ENCODE measurements at places on chromosomes 3 and 15. TPM values are rescaled to one million over a fixed set of nuclear protein-coding genes. Genes with fewer than 3 reads are reported as not detected.
A peak's percentile ranks its signal among the peaks of the same experiment; 100 is the strongest.

The GPR15 gene
- total RNA-seq = not detected

The WDR93 gene
- total RNA-seq = not detected

The COLQ gene
- total RNA-seq = 33.0 TPM

The MUC20 gene
- 3.2 TPM for total RNA-seq

The PLCH1 gene
- total RNA-seq = 0.09 TPM

The CSPG5 gene
- 0.49 TPM for total RNA-seq

The GHRL gene
- 2.1 TPM for total RNA-seq

The SEMA6D gene
- 17.5 TPM for total RNA-seq

The STAG1 gene
- 19.8 TPM for total RNA-seq

DNA sequence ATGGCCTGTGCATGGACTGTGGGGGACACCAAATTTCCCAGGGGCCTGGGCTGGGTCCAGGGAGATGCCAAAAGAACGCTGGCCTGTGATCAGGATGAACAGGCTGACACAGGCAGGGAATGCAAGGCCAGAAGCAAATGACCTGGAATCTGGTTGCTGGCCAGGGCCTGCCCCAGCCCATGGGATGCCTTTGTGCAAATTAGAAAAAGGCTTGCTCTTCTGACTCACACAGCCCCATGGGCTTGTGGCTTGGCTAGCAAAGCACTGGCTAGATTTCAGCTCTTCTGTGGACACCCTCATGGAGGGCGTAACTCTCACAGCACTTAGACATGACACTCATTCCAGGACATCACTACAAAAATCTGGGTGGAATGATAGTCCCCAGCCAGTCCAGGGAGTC, 356.0 kb downstream of the SHQ1 start:
- H3K36me3 ChIP-seq = no peaks in the 10 kb centered on the region
- no peak overlapping the region for H3K27ac ChIP-seq
- peaks cover 11% of the 10 kb centered on the region for H3K4me1 ChIP-seq
- H3K27me3 ChIP-seq = no peaks in the 10 kb centered on the region

- DNase-seq = no peak
- no peak overlapping the region for H3K27ac ChIP-seq
- no peak overlapping the region for H3K4me3 ChIP-seq
- no peaks in the 10 kb centered on the region for H3K27me3 ChIP-seq
- H3K36me3 ChIP-seq = no peaks in the 10 kb centered on the region
Observed at GRCh38 chr3:87982421-87982820, 76.4 kb downstream of the CGGBP1 start.

DNA sequence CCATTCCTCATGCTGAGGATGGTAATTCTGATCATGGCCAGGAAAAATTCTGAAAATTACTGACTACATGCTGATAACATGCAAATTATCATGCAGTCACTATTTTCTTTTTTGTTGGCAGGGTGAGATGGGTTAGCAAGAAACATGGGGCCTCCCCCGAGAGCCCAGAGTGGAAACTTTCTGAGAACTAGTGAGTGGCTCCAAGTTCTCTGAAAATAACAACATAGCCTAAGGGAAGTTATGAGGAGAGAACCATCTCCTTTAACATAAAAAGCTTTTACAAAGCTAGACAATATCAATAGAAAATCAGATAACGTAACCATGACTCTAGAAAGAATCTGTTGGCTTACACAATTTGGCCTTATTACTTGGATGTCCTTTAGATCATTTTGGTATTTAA, 254.2 kb downstream of the PLOD2 start:
- no peaks in the 10 kb centered on the region for H3K27me3 ChIP-seq
- H3K27ac ChIP-seq = no peak overlapping the region
- no peak for DNase-seq
- H3K4me1 ChIP-seq = no peaks in the 10 kb centered on the region
- H3K36me3 ChIP-seq = no peaks in the 10 kb centered on the region
- H3K4me3 ChIP-seq = no peak overlapping the region

GRCh38 chr3:97872525-97873042, 50.8 kb downstream of the CRYBG3 start:
- no peak overlapping the region for H3K4me3 ChIP-seq
- H3K4me1 ChIP-seq = no peaks in the 10 kb centered on the region
- H3K27ac ChIP-seq = no peak overlapping the region
- H3K36me3 ChIP-seq = peaks cover 14% of the 10 kb centered on the region

GRCh38 chr3:70811880-70812279, 499.4 kb upstream of the MDFIC2 start:
- H3K4me1 ChIP-seq = no peaks in the 10 kb centered on the region
- no peak overlapping the region for H3K4me3 ChIP-seq
- no peak overlapping the region for H3K27ac ChIP-seq
- DNase-seq = peak; percentile 44
- H3K36me3 ChIP-seq = no peaks in the 10 kb centered on the region

GRCh38 chr3:37905987-37906674, 44.5 kb downstream of the CTDSPL start:
- no peak overlapping the region for H3K4me3 ChIP-seq
- H3K36me3 ChIP-seq = no peaks in the 10 kb centered on the region
- H3K4me1 ChIP-seq = peaks cover 70% of the 10 kb centered on the region
- peak; percentile 45 for DNase-seq
- no peaks in the 10 kb centered on the region for H3K27me3 ChIP-seq

DNA sequence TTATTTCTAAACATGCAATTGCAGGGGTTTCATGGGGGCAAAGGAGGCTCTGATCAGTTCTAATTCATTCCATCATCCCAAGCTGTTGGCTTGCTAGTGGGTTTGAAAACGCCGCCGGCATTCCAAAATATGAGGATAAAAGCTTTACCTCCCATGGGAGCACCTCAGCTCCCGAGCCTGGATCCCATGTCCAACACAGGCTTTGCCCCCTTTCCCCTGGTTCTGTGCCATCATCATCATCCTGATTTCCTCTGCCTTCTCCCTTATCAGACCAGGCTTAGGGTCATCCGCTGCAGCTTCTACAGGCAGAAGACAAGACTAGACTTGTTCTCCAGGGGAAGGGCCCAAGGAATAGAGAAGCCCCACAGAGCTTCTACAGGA, 25.4 kb downstream of the SH3BP5 start:
- H3K4me1 ChIP-seq = no peaks in the 10 kb centered on the region
- no peak for DNase-seq
- H3K27me3 ChIP-seq = no peaks in the 10 kb centered on the region
- H3K36me3 ChIP-seq = peaks cover 29% of the 10 kb centered on the region
- H3K4me3 ChIP-seq = no peak overlapping the region
- no peak overlapping the region for H3K27ac ChIP-seq

GRCh38 chr3:168312984-168313383, 217.3 kb upstream of the GOLIM4 start:
- no peak overlapping the region for H3K27ac ChIP-seq
- H3K4me3 ChIP-seq = no peak overlapping the region
- H3K27me3 ChIP-seq = no peaks in the 10 kb centered on the region
- H3K4me1 ChIP-seq = no peaks in the 10 kb centered on the region

DNA sequence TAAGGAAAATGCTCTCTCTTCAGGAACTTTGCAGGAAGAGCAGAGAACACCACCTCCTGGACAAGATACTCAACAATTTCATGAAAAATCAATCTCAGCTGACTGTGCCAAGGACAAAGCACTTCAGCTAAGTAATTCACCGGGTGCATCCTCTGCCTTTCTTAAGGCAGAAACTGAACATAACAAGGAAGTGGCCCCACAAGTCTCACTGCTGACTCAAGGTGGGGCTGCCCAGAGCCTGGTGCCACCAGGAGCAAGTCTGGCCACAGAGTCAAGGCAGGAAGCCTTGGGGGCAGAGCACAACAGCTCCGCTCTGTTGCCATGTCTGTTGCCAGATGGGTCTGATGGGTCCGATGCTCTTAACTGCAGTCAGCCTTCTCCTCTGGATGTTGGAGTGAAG, 200.5 kb downstream of the AKAP13 start:
- H3K4me3 ChIP-seq = peak overlapping the region; percentile 57
- H3K4me1 ChIP-seq = peaks cover 85% of the 10 kb centered on the region
- no peaks in the 10 kb centered on the region for H3K27me3 ChIP-seq
- H3K27ac ChIP-seq = peak overlapping the region; percentile 96
- H3K36me3 ChIP-seq = no peaks in the 10 kb centered on the region
- DNase-seq = peak; percentile 58

GRCh38 chr3:194005930-194006501, 129.9 kb upstream of the HES1 start:
- no peak overlapping the region for H3K27ac ChIP-seq
- H3K4me1 ChIP-seq = peaks cover 30% of the 10 kb centered on the region
- H3K4me3 ChIP-seq = no peak overlapping the region
- no peaks in the 10 kb centered on the region for H3K27me3 ChIP-seq
- H3K36me3 ChIP-seq = no peaks in the 10 kb centered on the region
- no peak for DNase-seq

GRCh38 chr3:50572801-50573371, 3.6 kb downstream of the HEMK1 start:
- H3K27me3 ChIP-seq = no peaks in the 10 kb centered on the region
- H3K4me1 ChIP-seq = no peaks in the 10 kb centered on the region
- DNase-seq = no peak
- peak overlapping the region; percentile 55 for H3K27ac ChIP-seq

DNA sequence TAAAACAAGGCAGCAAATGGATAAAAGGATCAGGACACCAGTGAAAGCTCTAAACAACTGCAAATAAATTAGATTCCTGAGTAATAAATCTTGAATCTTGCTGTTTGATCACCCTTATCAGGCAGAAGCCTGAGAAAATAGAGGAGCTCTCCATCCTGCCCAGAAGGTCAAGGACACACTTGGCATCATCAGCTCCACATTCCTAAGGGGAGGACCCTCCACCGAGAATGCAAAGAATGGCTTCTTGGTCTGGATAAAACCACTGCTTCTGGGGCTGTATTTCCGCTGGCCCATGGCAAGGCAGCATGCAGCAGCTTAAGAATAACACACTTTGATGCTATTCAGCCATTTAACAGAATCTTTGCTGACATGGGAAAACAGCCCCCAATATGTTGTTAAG, 108.9 kb upstream of the TSC22D2 start:
- H3K27ac ChIP-seq = no peak overlapping the region
- H3K4me3 ChIP-seq = no peak overlapping the region
- no peak for DNase-seq
- no peaks in the 10 kb centered on the region for H3K36me3 ChIP-seq

DNA sequence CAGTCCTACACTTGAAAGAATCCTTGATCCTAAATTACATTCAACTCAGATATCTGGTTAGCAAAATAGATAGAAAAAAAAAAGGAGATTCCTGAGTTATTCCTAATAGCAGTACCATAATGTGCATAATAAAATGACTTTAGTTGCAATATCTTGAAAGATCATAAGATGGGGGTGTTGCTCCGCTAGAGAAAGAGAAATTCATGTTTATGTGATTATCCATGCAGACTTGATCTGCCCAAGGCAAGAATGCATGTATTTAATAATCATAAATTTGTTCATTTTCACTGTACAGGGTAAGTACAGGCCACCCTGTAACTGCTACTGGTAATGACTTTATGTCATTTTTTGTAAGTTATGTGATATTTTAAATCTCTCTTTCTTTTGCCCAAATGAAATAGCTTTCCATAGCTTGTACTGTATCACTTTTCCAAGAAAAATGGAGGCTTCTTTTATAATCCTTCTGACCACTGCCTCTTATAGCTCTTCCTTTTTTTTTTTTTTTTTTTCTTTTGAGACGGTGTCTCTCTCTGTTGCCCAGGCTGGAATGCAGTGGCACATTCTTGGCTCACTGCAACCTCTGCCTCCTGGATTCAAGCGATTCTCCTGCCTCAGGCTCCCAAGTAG, 84.6 kb downstream of the HCN4 start:
- no peaks in the 10 kb centered on the region for H3K36me3 ChIP-seq
- DNase-seq = no peak
- no peak overlapping the region for H3K4me3 ChIP-seq
- H3K4me1 ChIP-seq = no peaks in the 10 kb centered on the region
- no peaks in the 10 kb centered on the region for H3K27me3 ChIP-seq

DNA sequence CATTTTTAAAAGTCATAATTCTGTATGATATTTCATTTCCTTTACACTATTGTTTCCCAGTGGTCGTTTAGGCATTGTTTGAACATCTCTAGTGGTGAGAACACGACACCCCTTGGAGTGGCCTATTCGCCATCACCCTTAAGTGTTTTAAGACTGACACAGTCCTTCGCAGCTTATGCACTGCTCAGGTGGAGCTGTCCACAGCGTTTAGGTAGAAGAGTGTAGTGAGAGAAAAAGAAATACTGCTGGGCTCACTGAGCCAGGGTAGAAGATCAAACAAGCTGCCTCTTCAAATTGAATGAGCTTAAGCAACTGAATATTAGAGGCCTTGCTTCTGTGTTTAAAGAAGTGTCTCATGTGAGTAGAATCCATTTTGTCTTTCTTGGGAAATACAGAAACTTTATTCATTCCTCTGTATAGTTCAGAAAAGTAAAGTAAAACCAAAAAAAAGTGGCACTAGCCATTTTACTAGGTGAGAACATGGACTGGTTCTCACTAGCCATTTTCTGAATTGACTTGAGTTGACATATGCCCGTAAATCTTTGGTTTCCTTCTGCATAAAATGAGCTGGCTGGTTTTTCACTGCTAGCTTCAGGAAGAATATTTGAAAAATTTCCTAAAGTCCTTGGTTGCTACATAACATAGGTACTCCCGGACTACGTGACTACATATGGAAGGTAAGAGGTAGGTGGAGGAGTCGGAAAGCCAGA, 155.9 kb downstream of the P3H2 start:
- H3K4me3 ChIP-seq = no peak overlapping the region
- no peaks in the 10 kb centered on the region for H3K27me3 ChIP-seq
- no peaks in the 10 kb centered on the region for H3K4me1 ChIP-seq
- no peak overlapping the region for H3K27ac ChIP-seq
- H3K36me3 ChIP-seq = no peaks in the 10 kb centered on the region

- H3K4me1 ChIP-seq = peaks cover 75% of the 10 kb centered on the region
- no peaks in the 10 kb centered on the region for H3K27me3 ChIP-seq
- DNase-seq = no peak
Observed at GRCh38 chr15:67083135-67083762, 17.8 kb downstream of the SMAD3 start.

- H3K4me1 ChIP-seq = no peaks in the 10 kb centered on the region
- no peaks in the 10 kb centered on the region for H3K36me3 ChIP-seq
- H3K27ac ChIP-seq = no peak overlapping the region
- H3K4me3 ChIP-seq = no peak overlapping the region
Observed at GRCh38 chr3:161028555-161029153, 76.5 kb downstream of the B3GALNT1 start.

GRCh38 chr3:50427217-50427616, 67.9 kb upstream of the TMEM115 start:
- no peaks in the 10 kb centered on the region for H3K36me3 ChIP-seq
- no peaks in the 10 kb centered on the region for H3K27me3 ChIP-seq
- no peak for DNase-seq
- no peak overlapping the region for H3K4me3 ChIP-seq
- H3K27ac ChIP-seq = no peak overlapping the region

DNA sequence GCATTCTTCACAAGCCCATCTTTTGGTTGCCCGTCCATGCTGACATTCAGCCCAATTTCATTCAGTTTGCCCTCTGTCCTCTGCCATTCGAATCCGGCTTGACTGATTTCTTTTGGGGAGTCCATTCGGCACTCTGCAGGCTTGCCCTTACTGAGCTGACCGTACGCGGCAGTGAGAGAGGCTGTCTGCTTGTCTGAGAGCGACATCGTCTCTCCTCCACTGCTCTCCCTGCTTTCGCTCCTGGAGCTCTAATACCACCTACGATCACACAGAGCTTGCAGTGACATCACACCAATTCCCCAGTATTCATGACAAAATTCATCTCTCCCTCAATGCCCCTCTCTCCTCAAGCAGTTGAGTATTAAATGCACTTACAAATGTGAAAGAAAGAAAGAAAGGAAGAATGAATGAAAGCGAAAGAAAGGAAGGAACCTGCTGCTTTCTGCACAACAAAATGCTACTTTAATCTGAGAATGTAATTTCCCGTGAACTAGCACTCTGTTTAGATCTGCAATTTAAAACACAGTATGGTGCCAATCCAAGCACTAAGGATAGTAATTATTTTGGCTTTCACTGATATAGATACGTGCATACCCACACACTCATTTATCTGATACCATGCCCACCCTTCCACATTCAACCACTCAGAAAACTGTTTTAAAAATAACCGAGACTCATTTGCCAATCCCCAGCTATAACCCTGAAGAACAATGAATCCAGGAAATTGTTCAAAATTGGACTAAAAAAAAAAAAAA, 89.5 kb downstream of the DHX30 start:
- no peaks in the 10 kb centered on the region for H3K27me3 ChIP-seq
- peaks cover 18% of the 10 kb centered on the region for H3K4me1 ChIP-seq
- no peak for DNase-seq
- H3K27ac ChIP-seq = peak overlapping the region; percentile 47

All from heart left ventricle (tissue), 16 donors.